ENCODE measurements at places on chromosomes 5 and 9. TPM values are rescaled to one million over a fixed set of nuclear protein-coding genes. Genes with fewer than 3 reads are reported as not detected.

GRCh38 chr9:98211260-98211659 is 18.8 kb upstream of the CORO2A start:
- H3K27me3 ChIP-seq, result no peaks in the 10 kb centered on the region
- H3K4me3 ChIP-seq, result no peak overlapping the region
- H3K4me1 ChIP-seq, result peaks cover 4% of the 10 kb centered on the region

GRCh38 chr5:94276048-94276447 is 342.4 kb downstream of the KIAA0825 start:
- H3K36me3 ChIP-seq, result no peaks in the 10 kb centered on the region
- H3K27ac ChIP-seq, result no peak overlapping the region
- no peaks in the 10 kb centered on the region for H3K4me1 ChIP-seq
- no peak overlapping the region for H3K4me3 ChIP-seq
- H3K27me3 ChIP-seq, result no peaks in the 10 kb centered on the region

DNA sequence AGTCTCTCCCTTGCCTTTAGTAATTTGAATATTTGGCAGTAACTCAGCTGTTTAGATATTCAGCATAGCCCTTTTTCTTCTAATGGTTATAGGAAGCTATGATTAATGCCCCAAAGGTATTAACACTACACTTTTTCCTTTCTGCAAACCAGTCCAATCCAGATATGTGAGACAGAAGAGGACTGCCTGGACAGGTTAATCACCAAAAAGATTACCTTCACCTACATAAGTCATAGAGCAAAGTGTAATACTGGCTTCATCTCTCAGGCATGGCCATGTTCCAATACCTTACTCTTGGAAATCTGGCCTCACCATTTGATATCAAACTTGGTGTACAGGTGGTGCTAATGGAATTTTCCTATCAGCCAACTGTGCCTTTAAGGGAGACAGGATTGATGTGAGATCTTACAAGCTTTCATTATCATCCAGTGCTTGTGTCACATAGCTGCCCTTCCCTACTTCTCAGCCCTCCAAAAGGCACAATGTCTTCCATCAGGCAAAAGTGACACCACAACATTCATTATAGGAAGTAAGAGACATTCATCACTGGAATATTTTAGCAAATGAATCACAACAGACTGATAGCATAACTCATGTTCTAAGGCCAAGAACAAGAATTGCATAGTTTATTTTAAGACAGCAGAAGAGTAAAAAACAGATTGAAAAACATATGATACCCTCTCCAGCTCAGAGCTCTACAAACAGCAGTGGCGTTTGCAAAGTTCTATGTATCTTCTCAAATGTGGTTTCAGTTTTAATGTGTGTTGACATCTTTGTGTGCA is 91.2 kb upstream of the PAM start:
- H3K27ac ChIP-seq, result no peak overlapping the region
- DNase-seq, result no peak
- peaks cover 17% of the 10 kb centered on the region for H3K4me1 ChIP-seq
- no peaks in the 10 kb centered on the region for H3K27me3 ChIP-seq

DNA sequence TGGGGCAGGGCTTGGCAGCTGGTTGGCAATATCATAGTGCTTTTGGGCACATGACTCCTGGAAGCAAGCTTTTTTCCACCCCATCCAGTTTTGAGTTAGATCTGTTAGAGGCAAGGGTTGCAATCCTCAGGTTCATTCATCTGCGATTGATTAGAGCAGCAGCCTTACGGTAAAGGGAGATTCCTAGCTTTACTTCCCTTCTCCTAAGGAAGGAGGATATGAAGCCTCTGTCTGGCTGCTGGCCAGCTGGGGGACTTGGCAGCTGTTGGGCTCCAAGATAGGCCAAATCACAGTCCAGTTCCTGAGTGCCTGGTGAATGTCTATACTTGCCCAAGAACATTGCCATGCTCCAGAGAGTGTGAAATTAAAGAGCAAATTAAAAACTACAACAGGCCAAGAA is 113.4 kb upstream of the CCNH start:
- H3K27me3 ChIP-seq, result no peaks in the 10 kb centered on the region
- DNase-seq, result no peak
- no peak overlapping the region for H3K4me3 ChIP-seq
- H3K36me3 ChIP-seq, result no peaks in the 10 kb centered on the region

GRCh38 chr5:11394933-11395332 is 509.3 kb downstream of the CTNND2 start:
- H3K4me1 ChIP-seq, result no peaks in the 10 kb centered on the region
- no peaks in the 10 kb centered on the region for H3K36me3 ChIP-seq
- H3K27me3 ChIP-seq, result no peaks in the 10 kb centered on the region
- no peak overlapping the region for H3K4me3 ChIP-seq
- H3K27ac ChIP-seq, result no peak overlapping the region
- DNase-seq, result no peak

GRCh38 chr9:136397643-136398042 is 2.3 kb downstream of the SNAPC4 start:
- H3K4me3 ChIP-seq, result no peak overlapping the region
- no peaks in the 10 kb centered on the region for H3K27me3 ChIP-seq
- H3K27ac ChIP-seq, result no peak overlapping the region
- peaks cover 53% of the 10 kb centered on the region for H3K36me3 ChIP-seq

GRCh38 chr5:42570966-42571960 is 148.0 kb downstream of the GHR start:
- no peak overlapping the region for H3K27ac ChIP-seq
- no peaks in the 10 kb centered on the region for H3K36me3 ChIP-seq
- DNase-seq, result no peak
- peaks cover 14% of the 10 kb centered on the region for H3K4me1 ChIP-seq
- no peaks in the 10 kb centered on the region for H3K27me3 ChIP-seq

DNA sequence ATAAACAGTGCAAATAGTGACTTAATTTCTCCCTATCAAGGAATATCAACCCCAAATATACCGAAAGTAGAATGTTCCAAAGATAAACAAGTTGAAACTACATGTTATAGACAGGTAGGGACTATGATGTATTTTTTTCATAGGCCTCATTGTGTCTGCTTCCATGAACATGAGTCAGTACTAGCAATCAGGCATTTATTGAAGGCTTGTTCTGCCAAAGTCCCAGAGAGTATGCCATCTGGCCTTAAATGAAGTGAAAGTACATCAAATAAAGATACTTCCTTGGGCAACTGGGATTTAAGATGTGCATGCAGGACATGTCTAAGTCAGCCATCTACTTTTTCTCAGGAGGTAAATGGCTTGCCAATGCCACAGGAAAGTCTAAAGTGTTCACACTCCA is 6.5 kb downstream of the GHR start:
- no peak overlapping the region for H3K4me3 ChIP-seq
- H3K27ac ChIP-seq, result no peak overlapping the region
- H3K36me3 ChIP-seq, result no peaks in the 10 kb centered on the region
- no peaks in the 10 kb centered on the region for H3K27me3 ChIP-seq
- H3K4me1 ChIP-seq, result peaks cover 30% of the 10 kb centered on the region
- DNase-seq, result no peak

DNA sequence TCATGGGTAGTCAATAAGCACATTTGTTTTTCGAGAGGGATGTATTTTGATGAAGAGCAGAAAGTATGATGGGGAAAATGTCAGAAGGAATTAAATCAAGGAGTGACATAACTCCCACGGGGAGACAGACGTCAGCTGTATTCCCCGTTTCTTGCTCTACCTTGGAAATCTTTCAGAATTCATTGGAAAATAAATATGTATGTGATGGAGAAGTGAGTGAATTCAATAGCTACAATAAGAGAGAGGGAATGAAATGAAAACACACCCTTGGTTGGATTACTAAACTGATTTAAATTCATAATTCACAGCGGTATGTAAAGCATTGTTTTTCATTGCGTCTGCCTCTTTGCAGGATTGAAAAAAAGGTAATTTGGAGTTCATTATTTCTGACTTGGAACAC is 209.7 kb upstream of the KLF4 start:
- H3K27ac ChIP-seq, result no peak overlapping the region
- no peaks in the 10 kb centered on the region for H3K27me3 ChIP-seq
- no peaks in the 10 kb centered on the region for H3K4me1 ChIP-seq
- no peak overlapping the region for H3K4me3 ChIP-seq
- H3K36me3 ChIP-seq, result no peaks in the 10 kb centered on the region
- no peak for DNase-seq

DNA sequence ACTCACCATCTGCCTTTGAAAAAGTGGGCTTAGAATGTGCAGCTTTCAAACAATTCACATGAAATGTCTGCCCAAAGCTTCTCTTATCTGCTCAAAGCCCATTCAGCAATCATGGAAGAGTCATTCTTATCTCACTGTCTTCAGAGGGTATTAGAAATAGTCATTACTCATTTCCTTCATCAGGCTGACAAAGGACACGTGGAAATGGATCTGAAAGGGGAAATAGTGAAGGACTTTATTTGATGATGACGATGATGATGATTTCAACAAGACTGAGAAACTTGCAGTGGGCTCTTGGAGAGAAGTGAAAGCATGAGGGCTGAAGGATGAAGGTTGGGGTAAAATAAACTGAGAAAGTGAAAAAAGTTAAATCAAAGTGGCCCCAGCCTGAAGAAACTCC is 194.3 kb downstream of the SMARCA2 start:
- no peak overlapping the region for H3K27ac ChIP-seq
- no peaks in the 10 kb centered on the region for H3K36me3 ChIP-seq
- DNase-seq, result no peak
- no peaks in the 10 kb centered on the region for H3K27me3 ChIP-seq
- no peak overlapping the region for H3K4me3 ChIP-seq

DNA sequence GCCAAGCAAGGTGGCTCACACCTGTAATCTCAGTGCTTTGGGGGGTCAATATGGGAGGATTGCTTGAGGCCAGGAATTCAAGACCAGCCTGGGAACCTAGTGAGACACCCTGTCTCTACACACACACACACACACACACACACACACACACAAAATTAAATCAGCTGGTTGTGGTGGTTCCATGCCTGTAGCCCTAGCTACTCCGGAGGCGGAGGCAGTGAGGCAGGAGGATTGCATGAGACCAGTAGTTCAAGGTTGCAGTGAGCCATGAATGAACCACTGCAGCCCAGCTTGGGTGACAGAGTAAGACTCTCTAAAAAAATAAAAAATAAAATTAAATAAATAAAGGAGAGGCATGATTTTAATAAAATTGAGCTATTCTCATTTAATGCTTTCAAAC is 13.1 kb downstream of the CEMIP2 start:
- no peak overlapping the region for H3K27ac ChIP-seq
- no peaks in the 10 kb centered on the region for H3K27me3 ChIP-seq
- H3K36me3 ChIP-seq, result no peaks in the 10 kb centered on the region
- DNase-seq, result no peak

DNA sequence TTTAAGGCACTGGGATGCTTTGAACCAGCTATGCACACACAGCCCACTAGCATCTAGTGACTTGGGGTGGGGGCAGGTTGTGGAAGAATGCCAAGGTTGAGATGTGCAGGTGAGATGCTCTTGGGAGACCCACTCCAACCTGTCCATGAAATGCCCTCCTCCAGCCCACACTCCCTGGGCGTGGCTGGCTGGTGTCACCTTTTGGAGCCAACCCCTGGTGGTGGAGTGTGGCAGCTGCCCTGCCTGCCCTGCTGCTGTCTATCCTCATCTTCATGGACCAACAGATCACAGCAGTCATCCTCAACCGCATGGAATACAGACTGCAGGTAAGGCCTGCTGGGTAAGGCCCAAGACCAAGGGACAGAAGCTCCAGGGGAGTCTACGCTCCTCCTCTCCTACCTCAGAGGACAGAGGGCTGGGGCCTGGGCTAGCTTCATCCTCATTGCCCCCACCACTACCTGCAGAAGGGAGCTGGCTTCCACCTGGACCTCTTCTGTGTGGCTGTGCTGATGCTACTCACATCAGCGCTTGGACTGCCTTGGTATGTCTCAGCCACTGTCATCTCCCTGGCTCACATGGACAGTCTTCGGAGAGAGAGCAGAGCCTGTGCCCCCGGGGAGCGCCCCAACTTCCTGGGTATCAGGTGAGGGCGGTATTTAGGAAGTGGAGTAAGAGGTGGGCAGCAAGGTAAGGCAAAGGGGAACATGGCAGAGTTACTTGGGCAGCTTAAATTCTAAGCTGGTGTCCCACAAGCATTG is 7.4 kb downstream of the SLC4A9 start:
- H3K27me3 ChIP-seq, result no peaks in the 10 kb centered on the region
- H3K4me3 ChIP-seq, result no peak overlapping the region
- DNase-seq, result no peak

DNA sequence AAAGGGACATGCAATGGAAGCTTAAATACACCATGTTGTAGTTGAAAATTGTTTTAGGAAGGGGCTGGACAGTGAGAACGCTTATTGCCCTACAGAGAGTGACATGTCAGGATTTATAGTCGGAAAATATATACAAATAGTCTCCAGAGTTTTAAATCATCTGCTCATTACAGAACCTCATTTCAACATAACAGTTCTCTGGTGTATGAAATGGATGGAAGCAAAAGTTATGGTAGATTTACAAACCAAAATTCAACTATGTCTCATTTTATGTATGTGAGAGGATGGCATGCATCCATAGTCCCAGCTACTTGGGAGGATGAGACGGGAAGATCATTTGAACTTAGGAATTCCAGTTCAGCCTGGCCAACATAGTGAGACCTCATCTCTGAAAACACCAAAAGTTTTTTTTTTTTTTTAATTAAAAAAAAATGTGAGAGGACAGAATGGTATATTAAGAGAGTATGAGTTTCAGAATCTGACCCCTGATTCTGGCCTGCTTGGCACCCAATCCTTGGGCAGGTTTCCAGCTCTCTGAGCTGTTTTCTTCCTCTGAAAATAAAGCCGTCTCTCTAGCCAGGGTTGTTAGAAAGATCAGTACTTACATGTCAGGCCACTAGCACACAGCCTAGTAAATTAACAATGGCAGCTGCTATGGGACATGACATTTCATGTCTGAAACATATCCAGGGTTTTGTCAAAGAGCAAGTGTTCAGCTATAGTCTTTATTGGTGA is 40.1 kb downstream of the IQGAP2 start:
- no peaks in the 10 kb centered on the region for H3K27me3 ChIP-seq
- H3K27ac ChIP-seq, result no peak overlapping the region
- no peaks in the 10 kb centered on the region for H3K4me1 ChIP-seq
- no peak overlapping the region for H3K4me3 ChIP-seq
- DNase-seq, result no peak

- H3K27me3 ChIP-seq, result no peaks in the 10 kb centered on the region
- H3K4me3 ChIP-seq, result no peak overlapping the region
- no peaks in the 10 kb centered on the region for H3K36me3 ChIP-seq
- H3K27ac ChIP-seq, result no peak overlapping the region
Observed at GRCh38 chr5:83345423-83345822, 126.1 kb upstream of the VCAN start.

DNA sequence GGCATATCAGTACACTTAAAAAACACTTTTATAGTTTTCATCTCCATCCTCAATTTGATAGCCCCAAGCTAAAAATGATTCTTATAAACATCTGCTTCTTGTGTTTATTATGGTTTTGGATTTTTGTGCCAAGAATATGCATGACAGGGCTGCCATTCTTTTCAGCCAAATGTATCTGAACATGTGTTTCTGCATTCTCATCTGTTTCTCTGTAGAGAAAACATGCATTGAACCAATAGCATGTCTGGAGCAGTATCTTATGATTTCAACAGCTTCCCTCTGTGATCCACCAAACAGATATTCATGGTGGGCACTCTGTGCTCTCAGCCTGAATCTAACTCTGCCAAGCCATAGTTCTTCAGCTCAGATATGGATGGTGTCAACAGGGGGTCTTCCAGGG is 99.3 kb upstream of the ERCC6L2 start:
- H3K4me1 ChIP-seq, result peaks cover 19% of the 10 kb centered on the region
- no peak overlapping the region for H3K4me3 ChIP-seq
- no peak for DNase-seq

Gene IGIP
- total RNA-seq, result 16.7 TPM

Gene KCNT1
- not detected for total RNA-seq

Gene IL31RA
- total RNA-seq, result not detected

Gene DDX4
- not detected for total RNA-seq

Gene PCDHAC2
- total RNA-seq, result 3.9 TPM
